ENCODE measurements at places on chromosomes 13 and 19. TPM values are rescaled to one million over a fixed set of nuclear protein-coding genes. Genes with fewer than 3 reads are reported as not detected.

DNA sequence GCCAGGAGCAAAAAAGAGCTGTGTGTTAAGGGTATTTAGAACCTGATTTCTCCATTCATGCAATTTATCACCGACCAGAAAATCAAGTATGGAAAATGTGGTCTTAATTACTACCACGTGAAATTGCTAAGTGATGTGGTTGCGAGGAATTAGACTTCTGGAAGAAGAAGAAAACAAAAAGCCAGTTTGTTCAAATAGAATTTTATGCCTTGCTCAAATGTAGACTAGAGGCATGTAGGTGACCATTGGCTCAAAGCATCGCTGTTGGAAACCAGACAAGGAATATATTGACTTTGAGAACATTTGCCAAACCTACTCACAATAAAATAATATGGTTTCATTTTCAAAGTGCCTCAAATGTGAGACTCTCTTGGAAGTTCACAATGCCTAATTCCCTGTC lies 57.3 kb upstream of the LRCH1 start:
- DNase-seq, result peak; percentile 35

DNA sequence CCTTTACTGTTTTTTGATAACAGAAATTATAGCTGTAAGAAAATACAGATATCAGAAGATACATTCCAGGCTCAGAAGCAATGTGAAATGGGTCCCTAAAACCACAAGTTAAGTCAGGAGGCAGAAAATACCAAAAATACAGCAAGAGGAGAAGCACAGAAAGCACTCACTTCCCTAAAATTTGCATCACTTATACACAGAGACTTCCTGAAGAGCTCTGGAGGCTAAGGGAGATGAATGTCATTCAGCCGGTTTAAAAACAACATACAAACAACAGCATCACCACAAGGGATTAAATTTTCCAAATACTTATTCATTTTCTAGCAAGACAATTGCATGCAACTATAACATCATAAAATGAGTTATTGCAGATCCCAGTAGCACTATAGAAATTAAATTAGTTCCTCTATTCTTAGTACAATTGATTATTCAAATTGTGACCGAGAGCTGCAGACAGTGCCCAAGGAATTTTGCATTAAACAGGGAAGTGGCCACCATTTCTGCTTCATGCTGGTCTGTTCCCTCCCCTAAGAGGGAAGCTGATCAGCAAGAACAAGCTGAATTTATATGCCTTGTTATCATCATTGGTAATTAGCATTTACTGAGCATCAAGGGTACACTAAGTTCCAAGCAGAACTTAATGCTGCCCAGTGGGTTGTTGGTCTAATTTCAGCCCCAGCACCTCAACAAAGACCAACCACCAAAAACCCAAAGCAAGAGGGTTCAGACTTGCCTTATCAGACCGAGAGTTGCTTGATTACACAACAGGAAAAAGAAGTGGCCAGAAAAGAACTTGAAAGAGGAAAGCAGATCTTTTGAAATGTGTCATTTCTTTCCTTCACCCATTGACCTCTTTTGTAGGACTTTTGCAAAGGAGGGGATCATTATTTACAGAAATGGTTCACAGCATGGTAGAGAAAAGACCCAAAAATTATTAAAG lies 140.7 kb downstream of the KCTD12 start:
- peak; percentile 45 for DNase-seq

- peak; percentile 46 for DNase-seq
These were observed 2.6 kb upstream of the DHRS12 start for GRCh38 chr13:51806566-51806965.

FFAR1 gene
- not detected for total RNA-seq

NAXD gene
- total RNA-seq, result 14.8 TPM

DNA sequence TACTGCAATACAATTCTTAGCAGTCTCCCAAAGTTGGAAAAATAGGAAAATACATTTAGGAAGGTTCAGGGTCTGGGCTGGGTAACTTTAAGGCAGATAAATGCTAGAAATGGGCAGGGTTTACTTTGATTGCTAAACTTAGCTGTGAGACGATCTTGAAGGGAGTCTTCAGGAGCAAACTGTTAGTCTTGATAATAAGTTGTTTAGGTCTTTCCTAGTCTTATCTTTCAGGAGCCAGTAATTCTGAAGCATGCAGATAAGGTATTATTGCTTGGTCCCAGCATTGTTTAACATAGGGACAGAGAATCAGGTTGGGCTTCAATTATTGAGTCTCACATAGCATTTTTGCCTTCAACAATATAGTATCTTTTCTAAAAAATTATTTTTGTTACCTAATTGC lies 262.4 kb upstream of the MIR17HG start:
- no peak for DNase-seq

TEX29 gene
- total RNA-seq, result not detected

DNA sequence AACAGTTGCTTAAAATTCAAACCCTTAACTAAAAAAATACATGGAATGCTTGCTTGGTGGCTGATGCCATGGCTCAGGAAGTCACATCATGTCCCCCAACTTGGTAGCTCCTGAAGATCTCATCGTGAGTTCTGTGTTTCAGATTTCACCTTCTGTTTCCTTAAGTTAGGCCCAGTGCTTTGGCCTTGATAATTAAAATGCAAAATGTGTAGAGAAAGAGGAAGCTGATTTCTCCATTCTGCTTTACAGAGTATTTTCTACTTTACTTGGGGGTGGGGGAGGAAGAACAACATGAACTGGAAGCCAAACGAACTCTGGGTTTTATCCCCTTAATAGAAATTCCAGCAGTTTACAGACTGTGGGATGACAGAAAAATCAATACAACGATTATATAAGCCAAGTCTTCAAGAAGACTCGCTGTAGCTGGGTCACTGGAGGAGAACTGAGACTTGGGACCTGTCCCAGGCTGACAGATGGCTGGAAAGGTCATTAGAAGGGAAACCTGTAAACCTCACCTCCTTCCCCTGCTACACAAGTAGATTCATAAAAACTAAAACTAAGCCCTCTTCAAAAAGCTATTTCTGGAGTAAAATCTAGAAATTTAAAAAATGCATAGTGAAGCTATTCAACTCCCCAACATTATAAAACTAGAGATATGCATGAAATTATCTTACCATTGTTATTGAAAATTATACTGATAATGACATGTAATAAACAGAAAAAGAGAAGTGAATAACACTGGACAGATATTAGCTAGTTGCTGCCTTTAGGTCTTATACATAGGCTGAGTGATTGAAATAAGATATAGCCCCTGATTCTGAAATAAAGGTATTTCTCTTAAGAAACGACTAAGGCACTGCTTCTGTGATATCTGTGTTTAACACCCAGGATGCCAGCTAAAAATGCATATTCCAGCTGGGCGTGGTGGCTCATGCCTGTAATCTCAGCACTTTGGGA lies 22.1 kb upstream of the GGACT start:
- no peak for DNase-seq

- DNase-seq, result no peak
These were observed 13.4 kb downstream of the ALOX5AP start for GRCh38 chr13:30748717-30749116.

GRCh38 chr19:54444737-54445136 lies 4.3 kb upstream of the LENG8 start:
- DNase-seq, result no peak
